NCI-H2029 (cell line): ENCODE measurements at places on chromosomes 11 and 22.

DNA sequence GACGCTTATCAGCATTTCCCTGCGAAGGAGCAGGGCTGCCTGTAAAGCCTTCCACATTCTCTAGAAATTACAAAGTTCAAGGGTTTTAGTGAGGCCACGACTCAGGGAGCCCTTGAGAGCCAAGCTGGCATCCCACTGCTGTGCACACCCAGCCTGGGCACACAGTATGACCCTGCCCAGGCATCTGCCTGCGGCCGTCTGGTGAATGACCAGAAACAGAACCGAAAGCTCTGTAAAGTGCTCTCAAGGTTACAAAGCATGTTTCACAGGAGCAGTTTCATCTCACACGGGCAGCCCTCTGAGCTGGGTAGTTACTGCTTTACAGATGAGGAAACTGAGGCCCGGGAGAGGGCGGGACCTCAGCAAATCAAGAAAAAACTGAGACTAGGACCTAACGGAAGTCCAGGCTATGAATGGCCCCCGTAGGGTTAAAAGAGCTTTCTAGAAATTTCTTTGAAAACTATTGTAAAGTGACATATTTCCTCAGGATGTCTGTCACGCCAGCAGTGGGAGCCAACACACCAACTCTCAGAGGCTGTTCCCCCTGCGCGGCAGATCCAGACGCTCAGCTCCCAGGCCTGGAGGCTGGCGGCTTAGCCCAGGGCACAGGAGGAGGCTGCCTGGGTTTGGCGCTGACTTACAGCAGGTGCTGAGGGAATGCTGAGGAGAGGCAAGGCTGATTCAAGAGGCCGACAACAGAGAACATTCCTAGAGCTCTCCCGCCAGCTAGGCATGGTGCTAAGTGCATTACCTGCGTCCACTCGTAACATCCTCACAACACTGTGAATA, 7.7 kb upstream of the TCF20 start:
- no peak for DNase-seq

DNA sequence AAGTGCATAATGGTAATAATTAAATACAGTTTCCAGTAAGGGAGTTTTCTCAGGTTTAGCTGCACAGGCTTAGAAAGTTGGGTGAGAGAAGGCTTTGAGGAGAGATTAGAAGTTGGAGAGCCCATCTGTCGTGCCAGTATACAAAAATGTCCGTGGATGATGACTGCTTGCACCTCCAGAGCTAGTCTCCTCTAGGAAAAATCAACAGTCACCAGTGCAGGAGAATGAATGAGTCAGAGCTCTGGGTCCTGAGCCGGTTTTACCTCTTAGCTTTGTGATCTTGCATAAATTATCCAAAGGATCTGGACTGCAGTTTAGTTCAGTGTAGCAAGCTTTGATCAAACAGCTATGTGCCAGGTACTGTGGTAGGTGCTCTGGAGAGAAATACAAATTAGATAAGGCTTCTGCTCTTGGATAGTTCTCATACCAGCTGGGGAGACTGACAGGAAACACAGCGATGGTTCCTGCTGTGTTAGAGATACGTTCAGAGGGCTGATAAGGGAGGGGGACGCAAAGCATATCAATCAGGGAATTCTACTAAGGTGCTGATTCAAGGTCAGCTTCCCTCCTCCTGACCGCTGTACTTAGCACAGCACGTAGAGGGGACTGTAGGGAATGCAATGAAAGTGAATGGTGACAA, 125.9 kb downstream of the TEAD1 start:
- peak; percentile 58 for DNase-seq

DNA sequence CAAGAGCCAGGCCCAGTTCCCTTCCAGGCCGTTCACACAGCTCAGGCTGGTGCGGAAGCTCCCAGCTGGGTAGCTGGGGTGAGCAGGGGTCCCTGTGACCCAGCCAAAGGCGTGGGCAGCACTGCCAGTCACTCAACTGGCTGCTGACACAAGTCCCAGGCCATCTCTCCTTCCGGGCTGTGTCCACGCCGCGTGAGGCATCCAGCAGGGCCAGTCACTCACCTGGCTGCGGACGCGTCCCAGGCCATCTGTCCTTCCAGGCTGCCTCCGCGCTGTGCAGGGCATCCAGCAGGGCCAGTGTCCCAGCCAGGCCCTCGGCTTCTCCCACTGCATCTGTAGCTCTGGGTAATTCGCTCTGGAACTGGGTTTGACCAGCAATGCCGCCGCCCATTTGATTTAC, 184.2 kb downstream of the BRD1 start:
- DNase-seq = no peak

DNA sequence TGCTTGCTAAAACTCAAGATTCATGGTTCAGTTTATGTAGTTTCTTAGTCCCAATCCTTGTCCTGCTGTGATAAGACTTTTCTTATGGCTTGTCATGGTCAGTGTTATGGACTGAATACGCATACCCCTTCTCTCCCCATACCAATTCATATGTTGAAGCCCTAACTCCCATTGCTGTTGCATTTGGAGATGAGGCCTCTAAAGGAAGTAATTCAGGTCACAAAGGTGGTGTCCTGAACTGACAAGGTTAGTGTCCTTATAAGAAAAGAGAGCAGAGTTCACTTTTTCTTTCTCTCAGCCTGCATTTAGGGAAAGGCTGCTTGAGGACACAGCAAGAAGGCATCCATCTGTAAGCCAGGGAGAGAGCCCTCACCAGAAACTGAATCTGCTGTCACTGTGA, 618.2 kb downstream of the LRRC4C start:
- DNase-seq = no peak

DNA sequence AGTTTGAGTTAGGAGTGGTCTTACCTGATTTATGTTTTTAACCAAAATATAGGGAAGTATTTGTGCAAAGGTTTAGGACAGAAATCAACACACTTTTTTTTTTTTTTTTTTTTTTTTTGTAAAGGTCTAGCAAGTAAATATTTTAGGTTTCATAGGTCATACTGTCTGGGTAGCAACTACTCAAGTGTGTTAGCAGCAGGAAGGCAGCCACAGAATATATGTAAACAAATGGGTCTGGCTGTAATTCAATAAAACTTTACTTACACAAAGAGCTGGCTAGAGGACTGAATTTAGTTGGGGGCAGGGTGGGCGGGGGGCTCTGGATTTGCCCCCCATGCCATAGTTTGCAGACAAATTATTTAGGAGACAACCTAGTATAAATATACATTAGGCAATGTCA, 510.4 kb downstream of the NELL1 start:
- peak; percentile 22 for DNase-seq

DNA sequence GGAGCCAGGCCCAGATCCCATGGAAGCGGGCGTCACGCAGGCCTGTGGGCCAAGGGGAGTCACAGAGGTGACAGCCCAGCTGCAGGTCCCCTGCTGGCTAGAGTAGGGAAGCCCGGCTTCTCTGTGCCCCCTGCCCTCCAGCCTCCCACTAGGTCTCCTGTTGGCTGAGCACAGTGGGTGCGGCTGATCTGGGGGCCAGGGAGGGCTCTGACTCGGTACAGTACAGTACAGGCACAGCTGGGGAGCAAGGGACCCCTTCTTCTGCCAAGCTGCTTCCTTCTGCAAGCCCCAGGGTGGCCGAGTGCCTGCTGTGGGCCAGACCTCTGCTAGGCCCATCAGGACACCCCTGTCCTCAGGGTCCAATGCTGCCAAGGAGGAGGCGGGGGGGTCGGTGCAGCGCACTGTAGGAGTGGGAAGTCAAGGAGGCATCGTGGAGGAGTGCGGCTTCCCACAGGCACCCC, 10.1 kb downstream of the SUSD2 start:
- DNase-seq = no peak

GRCh38 chr22:46185283-46185682, 35.0 kb downstream of the PPARA start:
- no peak for DNase-seq

- DNase-seq = no peak
These were observed 14.1 kb upstream of the WNT7B start for GRCh38 chr22:45991098-45991497.

GRCh38 chr11:69707176-69707575, 3.4 kb upstream of the FGF19 start:
- no peak for DNase-seq

DNA sequence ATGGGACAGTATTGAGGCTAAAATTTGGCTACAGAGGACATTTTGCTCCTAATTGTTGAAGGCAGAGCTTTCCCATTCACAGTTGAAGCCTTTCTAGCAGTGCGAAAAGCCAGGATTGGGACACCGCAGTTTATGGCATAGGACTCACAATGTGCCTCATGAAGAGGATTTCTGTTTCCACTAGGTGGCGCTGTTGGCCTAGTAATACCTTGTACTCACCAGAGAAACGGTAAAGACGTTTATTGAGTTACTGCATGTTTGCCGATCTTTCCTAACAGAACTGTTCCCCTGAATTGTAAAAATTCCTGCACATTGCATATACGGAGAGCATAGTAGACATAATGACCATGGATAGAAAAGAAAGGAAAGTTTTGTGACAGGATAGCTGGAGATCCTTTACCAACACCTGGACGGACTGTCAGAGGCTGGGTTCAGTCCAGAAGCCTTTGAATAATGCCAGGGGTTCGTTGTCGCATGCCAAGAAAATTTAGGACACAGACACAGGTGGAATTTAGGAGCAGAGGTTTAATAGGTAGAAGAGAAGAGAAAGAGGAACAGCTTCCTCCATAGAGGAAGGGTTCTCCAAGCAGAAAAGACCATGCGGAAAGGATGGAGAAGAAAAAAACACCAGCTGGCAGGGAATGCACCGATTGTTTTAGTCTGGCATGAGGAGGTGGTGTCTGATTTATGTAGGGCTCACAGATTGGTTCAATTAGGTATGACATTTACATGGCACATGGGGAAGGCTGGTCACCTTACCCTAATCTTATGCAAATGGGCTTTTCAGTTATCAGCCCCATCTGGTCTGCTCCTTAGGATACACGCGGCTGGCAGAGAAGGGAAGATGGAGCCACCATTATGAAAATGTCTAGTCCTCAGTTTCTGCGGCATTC, 10.8 kb upstream of the OR51D1 start:
- DNase-seq = peak; percentile 83

- DNase-seq = peak; percentile 60
These were observed 697 bp downstream of the TPBGL start for GRCh38 chr11:75241036-75241905.

DNA sequence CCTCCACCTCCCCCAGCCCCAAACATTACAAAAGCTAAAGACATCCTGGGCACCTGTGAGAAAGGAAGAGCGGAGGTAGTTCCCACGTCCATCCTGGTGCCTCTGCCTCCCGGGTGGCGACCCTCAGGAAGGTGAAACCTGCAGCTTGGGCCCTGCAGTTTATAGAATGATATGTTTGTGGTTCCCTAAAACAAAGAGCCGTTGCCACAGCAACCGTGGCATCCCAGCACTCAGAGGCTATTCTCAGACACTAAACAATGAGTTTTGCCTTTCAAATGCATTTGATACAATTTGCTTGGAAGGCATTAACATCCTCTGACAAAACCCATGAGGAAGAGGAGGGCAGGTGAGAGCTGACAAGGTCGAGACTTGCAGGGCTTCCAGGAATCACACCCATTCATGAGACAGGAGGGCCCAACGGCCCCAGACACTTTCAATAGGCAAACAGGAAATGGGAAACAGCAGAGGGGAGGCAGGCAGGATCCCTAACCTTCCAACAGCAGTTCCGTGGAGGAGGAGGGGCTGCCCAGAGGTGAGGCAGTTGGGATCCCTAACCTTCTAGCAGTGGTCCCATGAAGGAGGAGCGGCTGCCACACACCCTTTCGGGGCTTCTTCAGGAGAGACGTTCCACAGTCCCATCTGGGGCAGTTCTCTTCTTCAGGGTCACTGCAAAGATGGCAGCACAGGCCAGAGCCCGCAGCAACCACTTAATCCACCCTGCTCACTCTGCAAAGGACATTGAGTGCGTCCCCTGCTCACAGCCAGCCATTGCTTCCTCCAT, 379.2 kb downstream of the SHANK2 start:
- peak; percentile 45 for DNase-seq

DNA sequence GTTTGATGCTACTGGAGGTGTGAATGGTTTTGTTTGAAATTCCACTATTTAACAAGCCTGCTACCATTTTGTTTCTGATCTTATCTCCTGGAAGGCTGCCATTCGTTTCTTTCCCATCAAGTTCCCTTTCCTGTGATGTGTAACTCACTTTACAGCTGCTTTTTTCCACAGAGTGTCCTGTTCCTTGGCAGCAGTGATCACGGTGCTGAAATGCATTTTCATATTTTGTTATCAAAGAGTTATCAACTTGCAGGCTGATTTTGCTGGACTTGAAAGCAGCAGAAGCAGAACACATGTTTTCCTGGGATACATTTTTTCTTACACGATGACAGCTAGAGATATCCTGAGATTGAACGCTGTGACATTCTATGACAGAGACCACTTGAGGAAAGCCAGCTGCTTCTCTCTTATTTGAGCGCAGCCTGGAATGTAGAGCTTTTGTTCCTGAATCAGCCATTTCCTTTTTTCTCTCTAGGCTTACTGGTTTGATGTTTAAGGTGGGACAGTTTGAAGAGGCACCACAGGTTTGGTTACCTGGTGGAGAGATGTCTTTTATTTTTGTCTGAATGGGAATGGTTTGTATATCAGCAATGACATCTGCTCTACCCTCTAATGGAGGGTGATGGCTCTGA, 34.7 kb downstream of the PRR14L start:
- DNase-seq = no peak

GRCh38 chr11:92644595-92645445, 324.6 kb upstream of the MTNR1B start:
- DNase-seq = no peak

DNA sequence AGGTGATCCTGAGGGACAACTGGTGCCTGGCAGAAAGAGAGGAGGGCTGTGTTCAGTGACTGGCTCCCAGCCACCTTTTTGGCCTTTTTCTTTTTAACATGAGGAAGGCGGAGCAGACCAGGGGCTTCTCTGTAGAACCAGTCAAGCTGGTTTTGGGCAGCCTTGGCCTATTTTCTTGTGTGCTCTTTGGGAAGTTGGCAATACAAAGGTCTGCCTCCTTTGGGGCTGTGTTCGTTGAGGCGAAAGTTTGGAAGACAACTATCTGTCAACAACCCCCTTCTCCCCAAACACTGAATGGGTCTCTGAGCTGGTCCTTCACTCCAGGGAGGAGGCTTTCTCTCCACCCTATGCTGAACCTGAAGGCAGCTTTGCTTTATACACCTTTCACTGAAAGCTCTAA, 8.5 kb downstream of the MARK2 start:
- DNase-seq = no peak

DNA sequence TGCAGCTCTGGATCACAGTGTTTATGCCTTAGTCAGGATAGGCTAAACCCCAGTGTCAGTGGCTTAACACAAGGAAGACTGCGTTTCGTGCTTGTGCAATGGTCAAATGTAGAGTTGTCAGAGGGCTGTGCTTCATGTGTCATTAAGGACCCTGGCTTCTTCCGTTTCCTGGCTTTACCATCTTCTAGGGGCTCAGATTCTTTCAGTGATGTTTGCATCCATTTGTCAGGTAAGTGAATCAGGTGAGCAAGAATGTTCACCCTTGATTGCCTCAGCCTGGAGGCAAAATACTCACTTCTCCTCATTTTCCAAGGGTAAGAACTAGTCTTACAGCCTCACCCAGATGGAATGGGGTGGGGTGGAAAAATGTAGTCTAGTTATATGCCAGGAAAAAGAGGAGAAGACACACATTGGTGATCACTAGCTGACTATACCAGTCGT, 20.5 kb upstream of the AMOTL1 start:
- no peak for DNase-seq

DNA sequence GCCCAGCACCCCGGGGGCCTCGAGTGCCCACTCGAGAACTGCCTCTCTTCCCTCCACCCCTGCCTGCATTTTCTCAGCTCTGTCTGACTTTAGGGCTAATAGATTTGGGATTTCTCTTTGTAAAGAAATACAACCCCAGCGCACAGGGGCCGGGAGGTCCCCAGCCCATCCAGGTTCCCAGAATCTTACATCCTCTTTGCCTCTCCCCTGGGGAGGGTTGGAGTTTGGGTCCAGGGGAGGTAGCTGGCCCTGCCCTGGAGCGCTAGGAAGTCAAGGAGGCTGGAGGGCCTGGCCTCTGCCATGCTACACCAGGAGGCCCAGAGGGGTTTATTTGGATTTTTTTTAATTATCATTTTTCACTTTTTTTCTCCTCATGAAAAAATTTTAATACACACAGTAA, 65.7 kb upstream of the LMO1 start:
- DNase-seq = no peak
